ENCODE measurements at places on chromosomes 1 and 21.
A peak's percentile ranks its signal among the peaks of the same experiment; 100 is the strongest.

GRCh38 chr1:40450495-40451237, 390 bp downstream of the ZFP69B start:
- peak; percentile 81 for DNase-seq

GRCh38 chr1:78236716-78237115, 190.9 kb downstream of the GIPC2 start:
- no peak for DNase-seq

GRCh38 chr1:216721863-216722262, 1.4 kb downstream of the ESRRG start:
- DNase-seq = no peak

DNA sequence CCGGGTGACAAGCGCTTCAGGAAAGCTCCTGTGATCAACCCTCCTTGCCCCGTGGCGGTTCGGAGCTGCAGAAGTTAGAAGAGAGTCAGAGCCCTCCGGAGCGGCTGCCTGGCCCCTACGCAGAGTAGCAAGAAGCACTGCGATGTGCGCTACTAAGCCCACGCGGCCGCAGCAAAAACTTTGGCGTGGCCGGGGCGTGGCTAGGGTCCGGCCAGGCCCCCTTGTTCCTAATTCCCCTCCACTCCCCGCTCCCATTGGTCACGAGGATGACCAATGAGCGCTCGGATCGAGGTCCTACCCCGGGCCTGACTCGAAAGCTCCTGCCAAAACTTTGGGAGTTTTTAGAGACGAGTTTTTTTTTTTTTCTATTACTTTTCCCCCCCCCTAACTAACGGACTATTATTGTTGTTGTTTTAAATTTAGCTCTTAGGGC, at the start of gene HLX:
Gene HLX, plus strand, starts transcription at position 368 of the 433 bp plus-strand sequence. CDS start 415 bp downstream, outside the sequence.
- peak; percentile 19 for DNase-seq
